Eye (tissue), 1 donor: ENCODE measurements at places on chromosomes 5 and 9.

DNA sequence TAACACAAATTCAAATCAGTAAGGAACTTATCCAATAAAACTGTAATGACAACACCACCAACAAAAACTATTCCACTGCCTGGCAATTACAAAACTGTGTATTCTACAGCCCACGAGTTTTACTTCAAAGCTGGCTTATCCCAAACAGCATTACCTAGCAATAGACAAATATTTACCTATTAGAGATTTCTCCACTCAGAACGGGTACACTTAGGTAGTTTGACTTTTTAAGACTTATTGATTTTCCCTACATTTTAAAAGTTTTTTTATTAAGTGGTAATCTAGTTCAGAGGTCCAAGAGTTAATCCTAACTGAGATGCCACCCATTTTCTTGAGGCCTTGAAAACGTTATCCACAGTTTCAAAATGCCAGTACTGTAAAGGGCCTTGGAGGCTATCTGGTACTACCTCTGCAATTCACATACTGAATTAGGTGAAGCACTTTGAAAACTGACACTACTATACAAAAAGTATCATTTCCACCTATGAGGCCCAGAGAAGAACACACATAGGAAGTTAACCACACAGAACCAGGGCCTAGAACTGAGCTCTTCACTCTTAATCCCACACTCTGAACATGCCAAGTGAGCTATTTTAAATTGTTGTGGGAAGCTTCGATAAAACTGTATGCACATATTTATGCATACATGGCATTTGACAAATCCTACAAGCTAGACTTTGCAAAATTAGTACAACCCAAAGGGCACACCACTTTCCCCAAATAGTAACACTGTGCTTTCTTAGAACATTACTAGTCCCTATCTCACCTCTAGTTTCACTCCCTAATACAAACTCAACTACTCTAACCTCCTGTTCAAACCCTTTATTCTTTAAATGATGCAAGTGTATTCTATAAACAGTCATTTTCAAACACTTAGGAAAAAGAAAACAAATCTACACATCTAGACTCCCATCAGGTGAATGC is 2.1 kb downstream of the NADK2 start:
- no peak for DNase-seq

DNA sequence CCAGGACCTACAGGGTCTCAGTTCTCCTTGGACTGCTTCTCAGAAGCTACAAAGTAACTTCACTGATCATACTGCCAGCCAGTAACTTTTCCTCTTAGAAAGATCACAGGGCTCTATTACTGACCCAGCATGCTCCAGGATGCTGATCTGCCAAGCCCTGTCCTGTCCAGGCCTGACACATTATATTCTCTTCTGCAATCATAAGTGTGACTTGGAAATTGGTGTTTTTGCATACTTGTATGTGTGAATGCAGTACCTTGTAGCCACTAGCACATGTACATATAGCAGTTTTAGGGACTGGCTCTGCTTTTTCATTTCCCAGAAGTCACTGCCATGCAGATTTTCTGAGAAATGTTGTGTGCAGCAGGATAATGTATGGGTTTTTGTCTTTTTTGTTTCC is 40.1 kb upstream of the CCNH start:
- no peak for DNase-seq

DNA sequence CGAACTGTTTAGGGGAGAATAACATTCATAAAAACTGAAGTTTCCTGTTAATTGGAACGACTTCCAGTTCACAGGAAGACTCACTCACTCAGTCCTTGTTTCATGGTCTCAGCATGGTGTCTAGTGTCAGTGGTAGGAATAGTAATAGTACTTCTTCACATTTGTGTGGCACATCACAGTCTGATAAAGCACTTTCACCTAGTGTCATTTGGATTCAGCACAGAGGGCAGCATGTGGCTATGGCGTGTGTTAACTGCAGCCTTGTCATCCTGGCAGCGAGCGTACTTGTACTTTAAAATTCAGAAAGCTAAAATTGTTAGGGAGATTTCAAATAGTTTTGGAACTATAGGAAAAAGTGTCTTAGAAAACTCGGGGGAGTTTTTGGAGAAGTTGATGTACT is 72.4 kb downstream of the VCAN start:
- DNase-seq: no peak

DNA sequence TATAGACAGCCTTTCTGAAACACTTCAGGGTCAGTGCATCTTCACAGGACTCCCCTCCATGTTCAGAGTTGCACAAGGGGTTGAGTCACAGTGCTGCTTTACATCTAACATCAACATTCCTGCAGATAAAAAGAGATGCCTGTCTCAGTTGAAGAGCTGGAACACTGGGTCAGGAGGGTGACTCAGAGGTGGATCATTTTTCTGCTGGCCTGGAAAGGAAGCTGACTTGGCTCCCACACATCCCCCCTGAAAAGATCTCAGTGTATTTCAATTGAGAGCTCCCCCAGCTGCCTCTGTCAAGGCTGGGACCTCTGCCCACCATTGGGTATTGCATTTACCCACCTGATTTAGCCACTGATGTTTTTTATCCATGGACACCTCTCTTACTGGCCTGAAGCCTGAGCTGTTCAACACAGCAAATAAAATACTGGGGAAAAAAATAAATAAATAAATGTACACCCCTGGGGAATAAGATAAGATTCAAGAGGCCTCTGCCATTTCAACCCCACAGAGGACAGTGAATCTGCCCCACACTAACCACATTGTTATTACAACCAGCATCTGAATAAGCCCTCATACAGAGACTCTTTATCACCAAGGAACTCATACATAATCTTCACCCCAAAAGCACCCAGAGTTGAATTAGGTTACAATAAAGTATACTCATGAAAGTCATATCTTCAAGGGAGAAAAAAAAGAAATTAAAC is 716.4 kb downstream of the SEMA5A start:
- no peak for DNase-seq

DNA sequence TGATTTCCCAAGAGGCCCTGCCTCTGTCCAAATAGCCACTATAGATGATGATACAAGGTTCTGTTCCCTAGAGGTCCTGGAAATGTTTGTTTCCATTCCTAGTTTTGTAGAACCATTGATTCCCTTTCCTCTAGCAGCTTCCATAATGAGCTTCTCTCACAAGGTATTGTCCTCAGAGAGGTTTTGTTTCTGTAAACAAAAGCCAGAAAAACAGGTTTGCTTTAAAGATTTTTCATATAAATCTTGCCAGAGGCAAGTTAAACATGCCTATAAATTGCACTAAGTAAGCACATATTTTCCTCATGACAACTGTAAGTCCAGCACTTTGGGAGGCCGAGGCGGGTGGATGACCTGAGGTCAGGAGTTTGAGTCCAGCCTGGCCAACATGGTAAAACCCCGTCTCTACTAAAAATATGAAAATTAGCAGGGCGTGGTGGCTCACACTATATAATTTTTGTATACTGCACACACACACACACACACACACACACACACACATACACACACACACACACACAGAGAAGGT is 1787.7 kb downstream of the EFNA5 start:
- no peak for DNase-seq

GRCh38 chr9:136336156-136336870 is 9.0 kb downstream of the GPSM1 start:
- DNase-seq: no peak

DNA sequence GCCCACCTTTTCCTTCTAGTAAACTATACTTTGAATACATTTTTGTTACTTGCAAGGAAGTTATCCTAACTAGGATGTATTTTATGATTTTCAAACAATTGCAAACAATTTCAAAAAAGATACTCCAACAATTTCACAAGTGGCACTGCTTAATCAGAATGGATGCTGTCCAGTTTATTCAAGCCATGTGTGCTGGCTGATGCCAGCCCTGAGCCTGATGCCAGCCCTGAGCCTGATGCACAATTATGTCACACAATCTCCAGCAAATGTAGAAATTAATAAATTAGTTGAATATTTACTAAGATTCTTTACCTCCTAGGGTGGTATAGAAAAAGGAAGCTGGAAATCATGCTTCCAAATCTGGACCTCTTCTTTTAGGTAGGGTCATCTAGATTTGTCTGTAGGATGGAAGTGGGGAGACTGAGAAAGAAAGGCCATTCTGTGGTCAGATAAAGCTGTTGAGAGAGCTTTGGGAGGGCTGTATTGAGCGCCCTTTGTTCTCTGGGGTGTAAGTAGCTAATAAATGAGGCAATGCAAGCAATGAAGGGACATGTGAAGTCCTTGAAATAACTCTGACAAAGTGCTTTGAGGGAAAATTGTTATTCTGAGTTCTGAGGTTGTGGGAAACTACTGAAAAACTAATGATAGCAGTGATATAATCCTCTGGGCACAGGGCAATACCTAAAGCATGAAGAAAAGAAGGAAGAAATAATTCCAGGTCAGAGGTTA is 5.8 kb upstream of the C6 start:
- no peak for DNase-seq

DNA sequence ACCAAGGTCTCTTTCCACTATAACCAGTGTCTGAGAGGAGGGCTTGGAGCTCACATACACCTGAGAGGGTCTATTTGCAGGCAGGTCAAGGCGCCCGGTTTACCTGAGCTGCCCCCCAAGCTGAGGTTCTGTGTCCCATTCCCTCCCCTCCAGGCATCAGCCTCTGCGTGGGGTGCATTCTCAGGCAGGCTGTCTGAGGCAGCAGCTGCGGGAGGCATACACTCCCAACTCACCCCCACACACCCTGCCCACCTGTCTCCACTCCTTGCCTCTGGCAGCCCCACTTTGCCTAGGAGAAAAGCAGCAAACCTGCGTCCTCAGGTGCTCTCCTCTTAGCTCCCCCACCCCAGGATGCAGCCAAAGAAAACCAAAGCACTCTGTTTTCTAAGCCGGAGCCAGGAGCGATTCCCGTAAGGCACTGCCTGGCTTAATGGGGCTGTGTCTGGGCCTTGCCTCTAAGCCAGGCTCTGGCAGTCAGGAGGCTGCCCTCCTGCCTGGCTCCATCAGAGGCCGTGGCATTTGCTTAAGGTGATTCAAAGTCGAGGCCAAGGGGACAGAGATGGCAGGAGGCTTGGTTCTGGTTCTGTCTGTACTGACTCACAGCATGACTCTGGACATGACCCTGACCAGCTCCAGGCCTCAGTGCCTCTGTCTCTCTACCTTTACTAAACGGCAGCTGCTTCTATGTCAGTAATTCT is 139.2 kb upstream of the TRIM32 start:
- DNase-seq: no peak

DNA sequence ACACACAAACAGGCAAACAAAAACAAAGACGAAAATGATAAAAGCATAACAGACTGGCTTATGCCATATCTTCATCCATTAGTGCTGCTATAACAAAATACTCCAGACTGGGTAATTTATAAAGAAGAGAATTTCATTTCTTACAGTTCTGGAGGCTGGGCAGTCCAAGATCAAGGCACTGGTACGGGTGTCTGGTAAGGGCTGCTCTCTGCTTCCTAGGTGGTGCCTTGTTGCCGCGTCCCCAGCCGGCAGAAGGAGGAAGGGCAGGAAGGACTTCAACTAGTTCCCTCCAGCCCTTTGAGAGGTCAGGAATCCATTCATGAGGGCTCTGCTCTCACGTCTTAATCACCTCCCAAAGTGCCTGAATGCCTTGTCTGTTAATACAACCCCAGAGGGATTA is 122.6 kb downstream of the BOD1 start:
- DNase-seq: no peak

DNA sequence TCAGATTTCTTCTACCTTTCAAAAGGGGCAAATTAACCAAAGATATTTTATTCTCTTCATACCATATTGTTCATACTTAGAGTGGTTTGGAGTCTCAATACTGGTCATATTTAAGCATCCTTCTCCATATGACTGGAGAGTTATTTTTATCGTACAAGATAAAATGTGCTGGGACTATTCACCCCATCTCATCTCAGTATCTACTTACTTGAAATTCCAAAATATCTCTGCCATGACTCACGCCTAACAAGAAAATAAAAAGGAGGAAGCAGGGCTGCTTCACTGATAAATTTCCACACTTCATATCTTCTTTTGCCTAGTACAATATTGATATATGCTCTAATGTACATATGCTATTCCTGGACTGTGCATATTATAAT is 277.9 kb upstream of the CDH9 start:
- DNase-seq: no peak

DNA sequence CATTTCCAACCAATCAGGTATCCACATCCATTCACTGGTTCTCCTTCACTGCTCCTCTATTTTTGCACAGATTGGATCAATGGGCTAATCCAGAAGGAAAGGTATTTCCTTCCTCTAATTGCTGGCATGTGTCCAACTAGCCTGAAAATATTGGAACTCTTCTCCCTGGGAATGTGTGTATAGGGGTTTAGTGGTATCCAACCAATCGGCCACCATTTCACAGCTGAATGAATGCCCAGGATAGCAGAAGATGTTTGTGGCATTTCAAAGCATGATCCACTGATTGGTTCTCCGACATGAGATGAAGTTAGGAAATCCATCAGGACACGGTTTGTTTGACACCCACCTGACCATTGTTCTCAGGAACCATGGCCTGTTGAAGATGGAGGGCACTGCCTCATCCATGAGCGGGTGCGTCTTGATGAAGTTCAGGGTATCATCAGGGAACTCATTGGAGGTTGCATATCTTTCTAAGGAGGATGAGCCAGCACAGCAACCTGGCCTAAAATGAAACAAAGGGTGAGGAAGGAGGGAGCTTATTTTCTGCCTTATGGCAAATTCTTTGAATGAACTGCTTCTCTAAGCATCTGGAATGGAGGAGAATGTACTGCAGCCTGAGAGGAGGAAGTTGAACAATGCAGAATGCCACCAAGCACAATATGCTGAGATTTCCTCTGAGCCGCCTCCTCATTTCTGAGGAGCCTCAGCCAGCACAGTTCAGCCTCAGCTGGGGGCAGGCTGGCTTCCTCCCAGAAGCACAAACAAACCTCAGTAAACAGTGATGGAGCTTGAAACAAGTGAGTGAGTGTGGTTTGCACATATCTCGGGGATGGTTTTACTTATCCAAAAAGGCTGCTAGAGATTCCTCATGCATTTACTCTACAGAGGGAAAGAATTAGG is 94.6 kb downstream of the SEMA6A start:
- no peak for DNase-seq

GRCh38 chr5:104526866-104527265 is 964.3 kb upstream of the NUDT12 start:
- no peak for DNase-seq

- DNase-seq: peak; percentile 50
These were observed 12.3 kb downstream of the CCNH start for GRCh38 chr5:87400305-87400899.

DNA sequence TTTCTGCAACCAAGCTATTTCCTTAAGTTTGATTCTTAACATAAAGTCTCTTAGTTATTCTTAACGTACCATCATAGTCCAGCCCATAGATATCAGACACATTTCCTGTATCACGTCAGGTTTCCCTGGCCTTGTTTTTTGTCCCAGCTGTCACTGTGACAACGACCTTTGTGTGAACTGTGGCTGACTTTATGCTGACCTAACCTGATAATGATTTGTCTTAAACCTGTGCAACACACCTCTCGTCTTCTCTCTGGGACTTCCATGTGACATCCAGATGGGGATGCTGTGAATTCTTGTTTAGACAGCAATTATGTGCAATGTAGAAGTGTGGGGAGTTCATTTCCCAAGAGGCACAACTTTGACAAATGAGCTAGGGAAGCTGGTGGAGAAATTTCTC is 662.8 kb downstream of the PTPRD start:
- DNase-seq: peak; percentile 15
